NCI-H2029 treated with DMSO at 0.1 percent for 48 hours (cell line): ENCODE measurements at places on chromosomes 7 and 10.

- peak; percentile 70 for DNase-seq
Measured at GRCh38 chr7:69803699-69804516, 205.6 kb downstream of the AUTS2 start.

DNA sequence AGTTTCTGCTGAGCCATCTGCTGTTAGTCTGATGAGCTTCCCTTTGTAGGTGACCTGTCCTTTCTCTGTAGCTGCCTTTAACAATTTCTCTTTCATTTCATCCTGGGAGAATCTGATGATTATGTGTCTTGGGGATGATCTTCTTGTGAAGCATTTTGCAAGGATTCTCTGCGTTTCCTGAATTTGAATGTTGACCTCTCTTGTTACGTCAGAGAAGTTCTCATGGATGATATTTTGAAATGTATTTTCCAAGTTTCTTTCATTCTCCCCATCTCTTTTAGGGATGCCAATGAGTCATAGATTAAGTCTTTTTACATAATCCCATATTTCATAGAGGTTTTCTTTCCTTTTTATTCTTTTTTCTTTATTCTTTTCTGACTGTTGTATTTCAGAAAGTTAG lies 184.2 kb upstream of the BET1 start:
- no peak for DNase-seq

DNA sequence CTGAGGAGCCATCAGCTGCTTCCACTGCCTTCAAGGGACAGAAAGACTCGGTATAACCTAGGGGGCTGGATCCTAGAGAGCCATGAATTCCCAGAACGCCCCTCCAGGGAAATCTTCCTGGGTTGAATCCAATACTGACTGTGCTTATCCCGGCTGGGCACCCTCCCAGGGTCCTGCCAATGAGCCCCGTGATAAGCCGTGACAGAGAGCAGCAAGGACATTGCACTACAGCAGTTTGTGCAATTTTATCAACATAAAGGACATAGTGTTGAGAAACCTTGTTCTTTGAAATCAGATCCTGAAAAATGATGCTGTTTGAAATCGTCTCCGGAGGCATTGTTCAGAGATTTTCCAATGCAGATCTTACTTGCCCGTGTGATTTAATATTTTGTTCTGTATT lies 18.8 kb downstream of the AKR1B1 start:
- no peak for DNase-seq

GRCh38 chr7:129828989-129829736 lies 123.6 kb downstream of the UBE2H start:
- no peak for DNase-seq

GRCh38 chr10:130740166-130740565 lies 571.4 kb downstream of the TCERG1L start:
- no peak for DNase-seq

- DNase-seq = no peak
Measured at GRCh38 chr7:4210821-4211220, 471.3 kb upstream of the FOXK1 start.

- DNase-seq = no peak
Measured at GRCh38 chr7:141590666-141591065, 39.5 kb downstream of the AGK start.

GRCh38 chr7:157402911-157403534 lies 66.2 kb downstream of the DNAJB6 start:
- no peak for DNase-seq

- no peak for DNase-seq
Measured at GRCh38 chr10:105969884-105970377, 1194.6 kb downstream of the SORCS1 start.

- no peak for DNase-seq
Measured at GRCh38 chr7:16951483-16952080, 69.8 kb upstream of the AGR3 start.

DNA sequence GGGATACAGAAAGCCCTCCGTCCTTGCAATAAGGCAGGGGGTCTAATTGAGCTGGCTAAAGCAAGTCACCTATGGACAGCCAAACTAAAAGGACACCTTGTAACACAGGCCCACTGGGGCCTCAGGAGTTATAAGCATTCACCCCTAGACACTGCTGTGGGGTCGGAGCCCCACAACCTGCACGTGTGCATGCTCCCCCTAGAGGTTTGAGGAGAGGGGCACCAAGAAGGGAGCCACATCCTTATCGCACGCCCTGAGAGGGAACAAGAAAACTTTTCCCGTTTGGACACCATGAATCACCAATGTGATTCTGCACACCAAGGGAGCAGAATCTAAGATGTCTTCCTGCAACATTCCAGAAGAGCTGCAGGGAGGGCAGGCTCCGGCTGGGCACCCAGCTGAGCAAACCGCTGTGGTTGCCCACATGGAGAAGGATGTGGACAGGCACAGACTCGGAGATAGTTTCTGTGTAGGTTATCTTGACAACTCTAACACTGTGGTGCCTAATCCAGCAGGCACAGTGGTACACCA lies 17.7 kb upstream of the TARP start:
- DNase-seq = no peak

- no peak for DNase-seq
Measured at GRCh38 chr10:90652519-90652918, 205.3 kb downstream of the HTR7 start.

DNA sequence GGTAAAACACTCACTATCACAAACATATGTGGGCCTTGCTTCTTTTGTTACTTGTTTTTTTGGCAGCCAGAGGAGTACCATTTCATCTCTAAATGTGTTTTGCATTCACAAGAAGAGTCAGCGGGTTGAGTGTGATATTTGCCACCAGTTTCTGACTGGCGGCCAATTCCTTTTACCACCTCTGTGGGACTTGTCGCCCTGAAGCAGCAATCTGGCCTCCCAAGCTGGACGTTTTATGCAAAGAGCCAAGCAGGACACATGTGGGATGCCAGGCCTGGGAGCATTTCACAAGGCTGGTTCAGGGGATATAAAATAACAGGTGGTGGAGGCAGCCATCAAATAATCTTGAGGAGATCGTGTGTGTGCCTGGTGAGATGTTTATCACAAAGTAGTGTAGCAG lies 61.8 kb upstream of the TRIL start:
- DNase-seq = no peak

- DNase-seq = no peak
Measured at GRCh38 chr7:41979834-41980307, 257.1 kb downstream of the GLI3 start.

DNA sequence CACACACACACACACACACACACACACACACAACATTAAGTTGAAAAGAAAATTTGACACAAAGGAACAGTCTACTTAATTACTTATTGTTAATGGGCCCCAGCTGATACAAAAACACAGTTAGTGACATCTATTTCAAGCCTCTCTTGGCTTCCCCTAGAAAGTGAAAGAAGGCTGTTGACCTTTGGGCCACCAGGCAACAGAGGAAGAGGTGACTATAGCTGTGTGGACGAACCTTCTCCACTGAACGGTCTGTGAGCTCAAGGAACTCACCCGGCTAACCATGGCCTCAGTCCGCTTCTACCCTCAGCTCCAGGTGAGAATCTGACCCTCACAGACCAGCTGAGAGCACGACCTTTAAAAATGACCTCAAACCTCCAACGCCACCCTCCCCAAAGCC lies 32.9 kb upstream of the CALN1 start:
- no peak for DNase-seq

GRCh38 chr7:76231071-76231470 lies 29.4 kb downstream of the SRRM3 start:
- no peak for DNase-seq

DNA sequence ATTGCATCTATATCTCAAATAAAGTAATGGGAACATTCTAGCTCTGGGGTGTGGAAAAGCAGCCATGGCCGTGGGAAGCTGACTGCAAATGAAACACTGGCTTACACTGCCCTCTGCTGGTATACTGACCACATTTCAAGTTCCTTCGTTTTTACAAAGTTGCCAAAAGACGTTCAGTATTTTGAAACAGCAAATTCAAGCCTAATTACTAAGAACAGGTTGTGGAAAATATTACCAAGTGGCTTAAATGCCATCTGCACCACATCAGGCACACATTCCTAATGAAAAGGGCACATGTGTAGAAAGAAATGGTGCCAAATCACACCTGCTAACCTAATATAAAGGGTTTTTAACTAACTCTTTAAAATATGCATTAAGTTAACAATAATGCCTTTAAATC lies 83.9 kb downstream of the JAZF1 start:
- DNase-seq = peak; percentile 52

GRCh38 chr10:26486990-26487850 lies 49.1 kb downstream of the APBB1IP start:
- DNase-seq = no peak

- DNase-seq = no peak
Measured at GRCh38 chr7:153005750-153006435, 246.3 kb downstream of the ACTR3B start.

- DNase-seq = no peak
Measured at GRCh38 chr10:15515202-15515601, 144.1 kb upstream of the FAM171A1 start.

DNA sequence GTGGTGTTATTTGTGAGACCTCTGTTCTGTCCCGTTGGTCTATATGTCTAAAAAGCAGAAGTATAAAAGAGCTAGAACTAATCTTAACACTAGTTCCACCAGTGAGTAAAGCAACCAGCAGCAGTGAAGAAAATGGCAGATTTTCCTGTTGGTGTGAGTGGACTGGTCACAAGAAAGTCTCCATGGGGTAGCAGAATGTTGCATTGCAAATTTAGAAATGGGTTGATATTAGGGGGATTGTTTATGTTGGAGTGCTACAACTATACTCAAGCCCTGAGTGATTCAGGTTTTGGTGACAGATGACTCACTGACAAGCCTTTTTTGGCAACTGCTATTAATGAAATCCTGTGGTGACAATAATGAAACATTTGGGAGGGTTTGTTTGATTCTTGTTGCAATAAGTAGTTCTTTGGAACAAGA lies 5.6 kb downstream of the AVL9 start:
- no peak for DNase-seq

- no peak for DNase-seq
Measured at GRCh38 chr10:33861016-33861704, 526.7 kb upstream of the NRP1 start.

GRCh38 chr10:98563811-98564210 lies 117.1 kb upstream of the HPS1 start:
- no peak for DNase-seq

GRCh38 chr7:32115831-32116230 lies 45.6 kb upstream of the PDE1C start:
- DNase-seq = no peak

DNA sequence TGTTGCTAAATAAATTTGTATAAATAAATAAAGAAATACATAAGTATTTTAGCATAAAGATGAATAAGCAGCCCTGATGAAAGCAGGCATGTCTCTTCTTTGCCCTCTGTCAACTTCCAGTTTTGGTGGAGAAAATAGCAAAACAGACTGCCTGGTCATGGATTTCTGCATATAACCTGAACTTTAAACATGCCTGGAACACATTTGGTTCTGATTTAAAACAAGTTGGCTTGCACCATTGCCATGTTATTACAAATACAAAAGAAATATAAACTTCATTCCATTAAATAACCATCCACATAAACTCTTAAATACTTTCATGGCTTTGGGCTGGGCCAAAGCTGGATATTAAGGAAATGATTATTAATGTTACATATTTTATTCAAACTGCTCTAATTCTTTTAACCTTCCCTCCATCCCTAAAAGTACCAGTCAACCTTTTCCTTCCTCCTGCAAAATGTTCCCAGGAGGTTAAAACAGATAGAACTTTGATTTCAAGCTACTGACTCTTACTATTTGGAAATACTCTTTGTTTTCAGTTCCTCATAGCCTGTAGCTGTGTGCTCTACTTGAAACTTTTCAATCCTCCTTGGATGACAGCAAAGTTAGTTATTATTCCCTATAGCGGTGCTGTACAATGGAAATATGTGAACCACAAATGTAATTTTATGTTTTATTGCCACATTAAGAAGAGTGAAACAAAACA lies 96.3 kb downstream of the BICC1 start:
- DNase-seq = no peak

- no peak for DNase-seq
Measured at GRCh38 chr7:51357821-51358220, 41.2 kb upstream of the COBL start.
